ENCODE measurements at places on chromosomes 11 and 22.

DNA sequence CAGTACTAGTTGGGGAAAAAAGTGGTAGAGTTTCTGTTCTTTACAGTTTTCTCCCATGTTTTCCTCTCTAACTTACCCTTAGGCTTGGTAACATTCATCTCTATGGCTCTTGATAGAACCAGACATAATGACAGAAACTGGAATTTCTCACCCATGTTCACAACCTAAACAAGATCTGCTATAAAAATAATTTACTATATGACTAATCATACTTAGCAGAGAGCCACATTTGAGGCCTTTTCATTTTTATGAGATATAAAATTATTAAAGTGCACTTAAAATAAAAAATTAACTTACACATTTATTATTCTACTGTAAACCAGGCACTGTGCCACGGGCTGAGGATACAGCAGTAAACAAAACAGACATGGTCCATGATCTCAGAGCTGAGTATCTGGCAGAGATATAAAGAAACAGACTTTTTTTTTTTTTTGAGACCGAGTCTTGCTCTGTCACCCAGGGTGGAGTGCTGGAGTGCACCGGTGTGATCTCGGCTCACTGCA is 98.1 kb downstream of the GAB2 start:
- DNase-seq = no peak

- DNase-seq = no peak
These were observed 40.9 kb upstream of the MYEOV start for GRCh38 chr11:69253028-69253427.

GRCh38 chr11:44681698-44682097 is 45.1 kb upstream of the TSPAN18 start:
- DNase-seq = no peak

DNA sequence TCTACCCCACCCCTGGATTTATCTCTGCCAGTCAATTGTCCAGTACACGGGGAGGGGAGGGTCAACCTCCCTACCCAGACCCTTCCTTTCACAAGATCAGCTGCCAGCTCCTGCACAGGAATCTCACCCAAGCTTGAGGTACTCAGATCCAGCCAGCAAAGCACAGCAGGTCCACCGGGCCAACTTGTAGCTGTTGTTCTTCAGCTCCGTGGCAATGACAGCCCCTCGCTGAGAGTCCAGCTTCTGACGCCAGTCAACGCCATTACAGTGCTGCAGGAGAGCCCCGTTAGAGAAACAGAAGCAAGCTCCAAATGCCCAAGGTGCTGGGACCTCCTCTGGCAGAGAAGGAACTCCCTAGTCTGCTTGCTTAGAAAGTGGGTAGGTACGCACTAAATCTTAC is 5.5 kb upstream of the FOXRED2 start:
- no peak for DNase-seq

DNA sequence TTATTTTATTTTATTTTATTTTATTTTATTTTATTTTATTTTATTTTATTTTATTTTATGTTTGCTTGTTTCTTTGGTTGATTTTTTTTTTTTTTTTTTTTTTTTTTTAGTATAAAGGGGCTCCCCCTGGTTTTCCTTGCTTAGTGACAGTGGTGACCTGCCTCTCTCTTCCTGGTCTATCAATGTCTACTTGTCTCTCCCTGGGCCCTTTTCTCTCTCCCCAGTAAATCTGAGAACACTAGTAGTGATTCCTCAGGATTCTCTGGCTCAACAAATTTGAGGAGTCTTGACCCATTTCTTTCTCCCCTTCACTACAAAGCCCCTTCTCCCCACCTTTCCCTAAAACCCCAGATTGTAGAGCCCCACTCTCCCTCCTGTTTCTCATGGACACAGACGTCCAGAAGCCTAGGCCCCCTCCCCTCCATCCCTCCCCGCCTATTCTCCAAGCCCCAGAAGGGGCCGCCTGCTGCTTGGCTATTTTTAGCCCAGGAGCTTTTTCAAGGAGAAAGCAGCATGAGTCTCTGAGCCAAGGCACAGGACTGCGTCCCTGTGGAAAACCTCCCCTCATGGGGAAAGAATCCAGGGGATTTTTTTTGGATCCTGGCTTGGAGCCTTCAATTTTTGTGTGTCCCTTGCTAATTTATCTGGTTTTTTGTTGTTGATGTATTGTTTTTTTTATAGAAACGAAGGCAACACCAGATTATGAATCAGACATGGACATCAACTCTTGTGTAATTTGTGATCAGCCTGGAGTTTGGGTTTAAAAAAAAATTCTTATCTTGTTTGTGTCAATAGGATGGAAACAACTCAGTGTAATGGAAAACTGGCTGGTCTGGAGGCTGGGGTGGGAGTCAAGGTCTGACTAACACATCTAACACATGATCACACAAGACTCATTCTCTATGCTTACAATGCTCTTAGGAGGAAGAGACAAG is 17.5 kb upstream of the ACCSL start:
- DNase-seq = peak; percentile 90

- no peak for DNase-seq
These were observed 92.7 kb downstream of the SBF2 start for GRCh38 chr11:10201343-10201742.

Data from vagina (tissue), 2 donors.